Thymus (tissue), 14 donors: ENCODE measurements at places on chromosomes 4 and X.

GRCh38 chr4:145665773-145666172, 14.2 kb upstream of the C4orf51 start:
- no peak for DNase-seq

DNA sequence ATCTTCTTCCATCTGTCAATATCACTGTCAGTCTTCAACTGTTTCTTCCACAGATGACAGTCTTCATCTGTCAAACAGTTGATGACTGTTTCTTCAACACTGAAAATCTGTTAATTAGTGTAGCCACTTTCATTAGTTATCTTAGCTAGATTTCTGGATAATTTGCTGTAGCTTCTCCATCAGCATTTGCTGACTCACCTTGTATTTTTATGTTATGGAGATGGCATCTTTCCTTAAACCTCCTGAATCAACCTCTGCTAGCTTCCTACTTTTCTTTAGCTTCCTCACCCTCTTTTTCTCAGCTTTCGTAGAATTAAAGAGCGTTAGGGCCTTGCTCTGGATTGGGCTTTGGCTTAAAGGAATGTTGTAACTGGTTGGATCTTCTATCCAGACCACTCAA, 25.1 kb downstream of the USP53 start:
- DNase-seq: no peak

- DNase-seq: no peak
Observed at GRCh38 chrX:118865231-118865630, 41.6 kb downstream of the ZCCHC12 start.

DNA sequence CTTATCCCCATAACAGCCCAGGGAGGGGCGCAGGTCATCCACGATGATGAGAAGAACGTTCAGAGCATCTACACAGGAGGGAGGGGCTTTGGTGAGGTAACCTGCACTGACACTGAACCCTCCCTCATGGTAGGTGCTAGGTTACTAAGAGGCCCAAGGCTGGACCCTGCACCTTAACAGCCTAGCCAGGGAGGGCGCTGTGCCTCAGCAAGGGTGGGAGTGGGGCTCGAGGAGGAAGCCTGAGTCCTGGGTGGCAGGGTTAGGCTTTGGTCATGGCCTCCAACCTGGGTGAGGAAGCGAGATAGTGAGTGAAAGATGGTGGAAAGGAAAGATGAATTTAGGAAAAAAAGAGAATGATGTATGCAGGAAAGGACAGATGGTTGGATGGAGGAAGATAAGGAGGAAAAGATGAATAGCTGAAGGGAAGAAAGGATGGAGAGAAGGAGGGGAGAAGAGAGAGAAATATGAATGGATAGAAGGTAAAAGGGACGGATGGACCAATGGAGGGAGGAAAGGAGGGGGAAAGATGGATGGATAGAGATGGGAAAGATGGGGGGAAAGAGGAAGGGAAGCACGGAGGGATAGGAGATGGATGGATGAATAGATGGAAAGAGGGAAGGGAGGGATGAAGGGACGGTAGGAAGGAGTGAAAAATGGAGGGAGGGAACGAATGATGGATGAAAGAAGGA, 736 bp downstream of the IDS start:
- no peak for DNase-seq

GRCh38 chr4:88618782-88619485, 26.7 kb downstream of the HERC3 start:
- no peak for DNase-seq
